ENCODE measurements at places on chromosomes 13 and 19.

GRCh38 chr19:53254411-53255341 is at the start of gene ZNF677:
ZNF677 (minus strand) TSS chr19:53254873; CDS start chr19:53251550, 3,323 bp downstream.
- peak; percentile 81 for DNase-seq

DNA sequence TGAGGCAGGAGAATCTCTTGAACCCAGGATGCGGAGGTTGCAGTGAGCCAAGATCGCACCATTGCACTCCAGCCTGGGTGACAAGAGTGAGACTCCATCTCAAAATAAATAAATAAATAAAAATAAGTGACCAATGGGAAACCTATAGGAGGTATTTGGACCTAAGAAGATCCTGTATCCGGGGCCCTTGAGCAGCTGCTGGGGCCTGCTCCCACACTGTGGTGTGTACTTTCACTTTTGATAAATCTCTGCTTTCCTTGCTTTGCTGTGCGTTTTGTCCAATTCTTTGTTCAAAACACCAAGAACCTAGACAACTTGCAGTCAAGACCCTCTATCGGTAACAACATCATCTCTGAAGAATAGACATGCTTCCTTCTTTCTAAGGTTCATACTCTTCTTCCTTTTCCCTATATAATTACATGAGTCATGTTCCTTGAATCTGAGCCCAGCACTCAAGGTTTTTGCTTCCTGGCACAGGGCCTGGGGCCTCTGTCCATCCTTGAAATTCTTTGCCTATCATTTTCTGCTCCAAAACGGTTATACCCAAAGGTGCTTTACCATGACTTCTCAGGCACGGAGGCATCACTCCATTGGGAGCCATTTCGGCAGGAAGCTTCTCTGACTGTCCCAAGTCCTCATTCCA is 14.2 kb upstream of the PNMA8C start:
- no peak for DNase-seq

- DNase-seq, result peak; percentile 32
Measured at GRCh38 chr19:6730153-6730804, 7.1 kb downstream of the GPR108 start.

GRCh38 chr13:39536274-39536673 is 66.7 kb downstream of the LHFPL6 start:
- DNase-seq, result no peak

DNA sequence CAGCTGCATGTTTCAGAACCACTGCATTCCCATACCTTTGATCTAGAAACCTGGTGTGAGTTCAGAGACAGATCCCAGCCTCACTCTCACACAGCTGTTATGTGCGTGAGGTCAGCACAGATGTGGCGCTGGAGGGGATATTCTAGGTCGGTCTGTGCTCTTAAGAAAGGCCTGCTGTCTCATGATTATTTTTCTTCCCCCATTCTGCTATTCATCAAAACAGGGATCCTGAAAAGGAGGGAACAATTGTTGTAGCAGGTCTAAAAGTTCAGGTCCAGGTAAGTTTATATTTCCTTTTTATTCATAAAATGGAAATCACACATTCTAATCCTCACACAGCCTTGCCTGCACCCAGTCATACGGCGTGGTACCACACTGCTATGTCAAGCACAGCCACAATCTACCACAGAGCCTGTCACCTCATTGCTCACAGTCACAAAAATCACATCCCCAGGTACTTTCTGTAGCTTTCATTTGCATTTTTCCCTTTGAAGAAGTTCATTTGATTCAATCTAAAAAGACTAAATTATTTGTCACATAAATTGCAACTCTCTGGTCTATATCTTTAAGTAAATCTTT is 867 bp downstream of the ZNF546 start:
- DNase-seq, result peak; percentile 22

All from activated naive CD4-positive, alpha-beta T cell treated with anti-CD3 and anti-CD28 coated beads, Interleukin-2, amount 50 U/mL, for 72 hours (primary cell).